ENCODE measurements at places on chromosomes 12 and 14. TPM values are rescaled to one million over a fixed set of nuclear protein-coding genes. Genes with fewer than 3 reads are reported as not detected.
A peak's percentile ranks its signal among the peaks of the same experiment; 100 is the strongest.

- no peak for DNase-seq
- no peaks in the 10 kb centered on the region for H3K36me3 ChIP-seq
- no peaks in the 10 kb centered on the region for H3K4me1 ChIP-seq
Observed at GRCh38 chr12:4572680-4573079, 10.7 kb downstream of the DYRK4 start.

DNA sequence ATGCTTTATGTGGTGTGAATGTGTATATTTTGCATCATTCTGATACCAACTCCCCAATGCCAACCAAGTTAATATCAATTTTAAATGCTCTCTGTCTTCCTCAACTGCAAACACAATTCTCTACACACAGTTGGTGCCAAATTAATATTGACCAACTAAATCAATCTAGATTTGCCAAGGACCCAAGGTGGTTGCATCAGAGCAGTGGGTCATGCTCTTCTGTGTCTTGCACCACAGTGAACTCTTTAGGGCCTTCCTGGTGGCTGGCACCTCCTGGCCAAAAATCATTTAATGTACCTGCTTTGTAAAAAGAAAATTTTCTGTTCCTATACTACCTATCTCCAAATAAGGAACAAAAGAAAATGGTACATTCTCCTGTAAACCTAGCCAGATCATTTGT, 14.1 kb downstream of the COQ10A start:
- H3K4me1 ChIP-seq = no peaks in the 10 kb centered on the region
- H3K27me3 ChIP-seq = no peaks in the 10 kb centered on the region
- no peak overlapping the region for H3K27ac ChIP-seq
- DNase-seq = no peak
- no peak overlapping the region for H3K4me3 ChIP-seq

- H3K36me3 ChIP-seq = no peaks in the 10 kb centered on the region
- no peaks in the 10 kb centered on the region for H3K27me3 ChIP-seq
- H3K4me3 ChIP-seq = no peak overlapping the region
- DNase-seq = no peak
- peaks cover 4% of the 10 kb centered on the region for H3K4me1 ChIP-seq
Observed at GRCh38 chr14:95258754-95259593, 60.7 kb downstream of the CLMN start.

GRCh38 chr14:86946446-86946845, 1046.5 kb downstream of the GALC start:
- no peaks in the 10 kb centered on the region for H3K4me1 ChIP-seq
- no peak for DNase-seq
- H3K36me3 ChIP-seq = no peaks in the 10 kb centered on the region
- H3K4me3 ChIP-seq = no peak overlapping the region
- H3K27me3 ChIP-seq = no peaks in the 10 kb centered on the region
- H3K27ac ChIP-seq = no peak overlapping the region

The LGALS3 gene
- total RNA-seq = 534 TPM

The AICDA gene
- total RNA-seq = 0.12 TPM

The SRRM4 gene
- total RNA-seq = 0.08 TPM

DNA sequence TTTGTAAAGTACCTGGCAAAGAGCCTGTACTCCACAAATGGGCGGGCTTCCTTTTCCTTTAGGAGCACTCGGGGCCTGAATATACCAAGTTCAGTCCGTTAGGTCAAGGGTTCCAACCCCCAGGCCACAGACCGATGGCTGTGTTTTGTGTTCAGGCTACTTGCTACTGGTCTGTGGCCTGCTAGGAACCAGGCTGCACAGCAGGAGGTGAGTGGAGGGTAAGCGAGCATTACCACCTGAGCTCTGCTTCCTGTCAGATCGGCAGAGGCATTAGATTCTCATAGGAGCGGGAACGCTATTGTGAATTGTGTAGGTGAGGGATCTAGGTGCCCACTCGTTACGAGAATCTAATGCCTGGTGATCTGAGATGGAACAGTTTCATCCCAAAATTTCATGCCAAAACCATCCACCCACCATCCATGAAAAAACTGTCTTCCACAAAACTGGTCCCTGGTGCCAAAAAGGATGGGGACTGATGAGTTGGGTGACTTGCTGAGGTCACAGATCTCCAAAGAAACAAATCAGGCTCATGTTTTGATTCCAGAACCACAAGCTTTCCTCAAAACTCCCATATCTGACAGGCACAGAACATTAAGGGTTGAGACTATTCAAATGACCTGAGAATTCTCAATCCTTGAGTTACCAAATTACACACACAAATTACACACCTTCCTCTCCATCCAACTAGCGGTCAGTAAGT, 4.2 kb downstream of the CSRP2 start:
- no peaks in the 10 kb centered on the region for H3K36me3 ChIP-seq
- H3K27ac ChIP-seq = no peak overlapping the region
- no peak overlapping the region for H3K4me3 ChIP-seq
- H3K27me3 ChIP-seq = no peaks in the 10 kb centered on the region
- peaks cover 13% of the 10 kb centered on the region for H3K4me1 ChIP-seq
- DNase-seq = no peak

The LMO3 gene
- total RNA-seq = 22.5 TPM

DNA sequence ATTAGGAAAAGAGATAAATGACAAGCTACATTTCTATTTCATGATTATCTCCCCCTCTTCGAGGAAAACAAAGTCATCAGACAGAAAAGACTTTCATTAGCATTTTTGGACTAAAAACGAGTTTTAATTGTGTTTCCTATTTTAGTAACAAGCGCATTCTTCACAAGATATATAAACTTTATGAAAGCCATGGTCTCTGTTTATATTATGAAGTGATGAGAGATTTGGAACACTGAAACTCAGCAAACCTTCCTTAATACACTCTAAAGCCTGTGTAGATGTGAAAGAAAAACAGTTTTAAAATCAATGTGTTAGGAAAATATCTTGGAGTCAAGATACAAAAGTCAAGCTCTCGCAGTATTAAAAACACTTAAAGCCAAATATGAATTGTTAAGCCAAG, 539.1 kb downstream of the LRFN5 start:
- no peak for DNase-seq
- no peak overlapping the region for H3K27ac ChIP-seq
- no peaks in the 10 kb centered on the region for H3K4me1 ChIP-seq
- H3K36me3 ChIP-seq = no peaks in the 10 kb centered on the region
- H3K27me3 ChIP-seq = no peaks in the 10 kb centered on the region

The TMPRSS12 gene
- total RNA-seq = not detected

DNA sequence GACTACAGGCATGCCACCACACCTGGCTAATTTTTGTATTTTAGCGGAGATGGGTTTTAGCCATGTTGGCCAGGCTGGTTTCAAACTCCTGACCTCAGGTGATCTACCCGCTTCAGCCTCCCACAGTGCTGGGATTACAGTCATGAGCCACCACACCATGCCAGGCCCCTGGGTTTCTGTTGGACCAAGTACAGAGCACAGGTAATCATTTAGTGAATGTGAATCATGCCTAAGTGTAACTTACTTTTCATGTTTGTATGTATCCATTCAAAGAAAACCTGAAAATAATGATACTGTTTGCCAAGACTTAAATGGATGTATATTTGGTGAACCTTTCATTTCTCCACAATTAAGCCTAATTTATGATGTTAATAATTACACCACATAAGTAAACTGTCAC, 65.9 kb downstream of the FGD6 start:
- no peaks in the 10 kb centered on the region for H3K36me3 ChIP-seq
- H3K4me1 ChIP-seq = no peaks in the 10 kb centered on the region
- H3K27me3 ChIP-seq = no peaks in the 10 kb centered on the region
- DNase-seq = no peak

The KRT2 gene
- not detected for total RNA-seq

- peak; percentile 58 for DNase-seq
- no peak overlapping the region for H3K27ac ChIP-seq
- H3K4me3 ChIP-seq = no peak overlapping the region
- no peaks in the 10 kb centered on the region for H3K36me3 ChIP-seq
- no peaks in the 10 kb centered on the region for H3K4me1 ChIP-seq
Observed at GRCh38 chr14:79842270-79842669, 369.0 kb downstream of the DIO2 start.

The COL2A1 gene
- total RNA-seq = 32.7 TPM

The PDE3A gene
- total RNA-seq = 61.6 TPM

The EPYC gene
- total RNA-seq = 0.92 TPM

DNA sequence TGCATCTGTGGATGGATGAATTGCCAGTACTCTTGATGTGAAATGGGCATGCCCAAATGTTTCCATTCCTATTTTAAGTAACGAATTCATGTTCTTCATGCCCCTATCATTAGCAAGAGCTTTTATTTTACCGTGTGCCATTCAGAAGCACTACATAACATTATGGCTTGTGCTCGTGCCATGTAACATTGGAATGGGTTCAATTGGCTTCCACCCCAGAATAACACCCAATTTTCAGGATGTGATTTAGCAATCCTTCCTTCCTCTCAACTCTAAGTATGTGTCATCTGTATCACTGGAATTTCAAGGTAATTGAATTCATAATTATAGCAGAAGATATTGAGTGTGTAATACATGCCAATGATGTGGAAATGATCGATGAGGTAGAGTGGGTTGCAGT, 145.8 kb upstream of the TMPO start:
- no peak for DNase-seq
- H3K4me1 ChIP-seq = no peaks in the 10 kb centered on the region
- H3K4me3 ChIP-seq = no peak overlapping the region
- H3K27me3 ChIP-seq = peaks cover 6% of the 10 kb centered on the region

The LAG3 gene
- 0.52 TPM for total RNA-seq

GRCh38 chr12:46219877-46220655, 48.8 kb downstream of the SLC38A1 start:
- H3K27ac ChIP-seq = peak overlapping the region; percentile 65
- H3K27me3 ChIP-seq = no peaks in the 10 kb centered on the region
- no peak overlapping the region for H3K4me3 ChIP-seq
- DNase-seq = no peak
- H3K36me3 ChIP-seq = no peaks in the 10 kb centered on the region

GRCh38 chr12:54266852-54267251, 13.1 kb downstream of the CBX5 start:
- no peaks in the 10 kb centered on the region for H3K27me3 ChIP-seq
- no peak overlapping the region for H3K4me3 ChIP-seq
- H3K4me1 ChIP-seq = peaks cover 18% of the 10 kb centered on the region
- peak overlapping the region; percentile 27 for H3K27ac ChIP-seq
- no peaks in the 10 kb centered on the region for H3K36me3 ChIP-seq

The TSPAN19 gene
- not detected for total RNA-seq

The SERPINA3 gene
- 457 TPM for total RNA-seq

- H3K4me3 ChIP-seq = peak within 1 kb of the TSS; percentile 87
- no peaks in the 10 kb centered on the region for H3K27me3 ChIP-seq
- H3K4me1 ChIP-seq = peaks cover 6% of the 10 kb centered on the region
- H3K27ac ChIP-seq = peak within 1 kb of the TSS; percentile 99
- H3K36me3 ChIP-seq = no peaks in the 10 kb centered on the region
Observed at GRCh38 chr12:31590642-31591379, at the start of gene DENND5B. Gene DENND5B, minus strand, starts transcription at chr12:31591136. Its CDS starts 304 bp downstream, at chr12:31590832.

DNA sequence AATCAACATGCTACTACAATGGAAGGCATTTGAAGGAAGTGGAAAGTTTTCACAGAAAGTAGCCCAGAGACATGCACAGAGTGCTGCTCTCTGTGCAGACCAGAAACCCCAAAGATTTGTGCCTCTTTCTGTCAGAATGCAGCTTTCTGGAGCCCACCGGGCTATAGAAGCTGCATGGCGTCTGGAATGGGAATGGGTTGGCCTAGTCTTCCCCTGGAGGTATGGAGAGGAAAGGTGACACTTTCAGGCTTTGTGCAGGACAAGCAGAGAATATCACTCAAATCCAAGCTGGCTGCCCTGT, 21.3 kb upstream of the ZFP36L1 start:
- no peaks in the 10 kb centered on the region for H3K36me3 ChIP-seq
- H3K27ac ChIP-seq = peak overlapping the region; percentile 99
- no peaks in the 10 kb centered on the region for H3K27me3 ChIP-seq
- peaks cover 38% of the 10 kb centered on the region for H3K4me1 ChIP-seq

DNA sequence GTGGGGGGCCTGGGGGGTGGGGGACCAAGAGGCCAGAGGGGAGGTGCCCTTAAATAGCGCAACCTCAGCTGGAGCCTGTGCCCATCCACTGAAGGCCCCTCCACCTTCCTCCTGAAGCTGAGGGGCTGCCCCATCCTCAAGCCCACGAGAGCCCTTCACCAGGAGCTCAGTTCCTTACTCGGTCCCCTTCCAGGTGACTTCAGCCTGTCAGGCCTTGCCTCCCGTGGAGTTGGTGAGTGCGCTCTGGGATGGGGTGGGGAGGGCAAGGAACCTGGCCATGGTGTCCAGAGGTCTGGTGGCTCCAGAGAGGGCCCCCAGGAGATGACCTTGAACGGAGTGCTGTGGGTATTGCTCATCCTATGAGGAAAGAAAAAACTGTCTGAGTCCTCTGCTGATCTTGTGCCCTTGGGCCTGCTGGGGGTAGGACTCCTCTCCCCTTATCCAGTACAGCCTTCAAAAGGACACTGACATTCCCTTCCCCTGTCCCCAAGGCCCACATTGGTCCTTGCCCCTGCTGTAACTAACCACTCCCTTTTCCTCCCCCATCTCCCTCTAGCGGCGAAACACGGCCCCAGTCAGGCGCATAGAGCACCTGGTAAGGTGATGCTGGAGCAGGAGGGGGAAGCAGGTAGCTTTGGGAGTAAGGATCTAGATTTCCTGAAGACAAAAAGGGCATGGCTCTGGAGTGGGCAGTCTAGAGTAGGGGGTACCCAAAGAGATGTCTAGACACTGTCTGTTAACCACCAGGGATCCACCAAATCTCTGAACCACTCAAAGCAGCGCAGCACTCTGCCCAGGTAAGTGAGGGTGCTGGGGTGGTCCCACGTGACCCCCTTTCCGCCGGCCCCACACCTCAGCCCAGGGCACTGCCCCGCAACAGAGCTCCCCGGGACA, 3.6 kb downstream of the TNS2 start:
- H3K27me3 ChIP-seq = no peaks in the 10 kb centered on the region
- no peaks in the 10 kb centered on the region for H3K36me3 ChIP-seq
- H3K4me3 ChIP-seq = peak overlapping the region; percentile 35
- DNase-seq = peak; percentile 86
- H3K27ac ChIP-seq = peak overlapping the region; percentile 99
- peaks cover 49% of the 10 kb centered on the region for H3K4me1 ChIP-seq

- no peaks in the 10 kb centered on the region for H3K4me1 ChIP-seq
- H3K27me3 ChIP-seq = peaks cover 27% of the 10 kb centered on the region
- no peak for DNase-seq
- H3K36me3 ChIP-seq = no peaks in the 10 kb centered on the region
- H3K27ac ChIP-seq = no peak overlapping the region
Observed at GRCh38 chr14:92258934-92259333, 64.0 kb upstream of the SLC24A4 start.

DNA sequence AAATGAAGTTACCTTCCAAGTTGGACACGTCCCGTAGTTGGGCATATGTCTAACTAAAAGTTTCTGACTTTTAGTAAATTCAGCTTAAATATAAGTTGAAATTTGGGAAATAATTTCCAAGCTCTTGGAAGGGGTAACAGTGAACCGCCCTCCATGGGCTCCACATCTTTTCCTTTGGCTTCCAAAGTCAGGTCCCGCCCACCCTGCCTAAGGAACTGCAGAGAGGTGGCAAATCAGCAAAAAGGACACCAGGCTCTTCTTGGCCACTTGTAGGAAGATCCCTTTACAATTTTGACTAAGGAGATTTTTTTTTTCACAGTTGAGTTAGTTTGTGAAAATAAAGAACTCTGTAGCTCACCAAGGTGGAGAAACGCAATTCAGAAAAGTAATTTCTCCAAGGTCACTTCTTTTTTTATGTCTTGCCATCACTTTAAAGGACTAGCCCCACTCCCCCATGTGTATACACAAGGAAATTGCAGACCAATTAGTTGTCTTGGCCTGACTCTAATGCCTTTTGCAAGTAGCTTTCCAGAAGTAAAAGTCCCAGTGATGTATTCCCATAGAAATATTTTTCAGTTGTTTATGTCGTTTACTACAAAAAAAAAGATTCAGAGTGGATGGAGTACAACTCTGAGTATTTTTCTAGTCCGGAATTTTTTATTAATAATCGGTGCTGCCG, 181.2 kb downstream of the PELI2 start:
- no peaks in the 10 kb centered on the region for H3K36me3 ChIP-seq
- no peaks in the 10 kb centered on the region for H3K4me1 ChIP-seq
- no peak overlapping the region for H3K27ac ChIP-seq
- H3K27me3 ChIP-seq = no peaks in the 10 kb centered on the region
- no peak for DNase-seq
- H3K4me3 ChIP-seq = no peak overlapping the region

Data from hepatocyte (in vitro differentiated cells).